CD4-positive, alpha-beta T cell treated with Interleukin-4 for 1 hour (primary cell): ENCODE measurements at places on chromosomes 6 and 20.

DNA sequence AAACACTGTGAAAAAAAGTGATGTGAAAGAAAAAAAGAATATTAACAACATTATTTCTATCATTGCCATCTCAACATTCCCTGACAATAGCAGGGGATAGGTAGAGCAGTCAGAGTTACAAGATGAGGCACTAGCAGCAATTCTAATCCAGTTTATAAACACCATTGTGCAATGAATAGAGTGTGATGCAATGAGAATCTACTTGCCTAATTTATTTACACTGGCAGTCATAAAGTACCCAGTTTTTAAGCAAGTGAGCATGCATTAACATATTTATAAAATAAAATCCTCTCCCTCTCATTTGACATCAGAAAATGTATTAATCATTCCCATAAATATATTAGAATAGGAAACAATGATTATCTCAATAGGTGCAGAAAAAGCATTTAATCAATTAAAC, 2.5 kb upstream of the MANEA start:
- no peak for DNase-seq

- no peak for DNase-seq
Measured at GRCh38 chr6:3568396-3569082, 111.7 kb upstream of the SLC22A23 start.

- DNase-seq: no peak
Measured at GRCh38 chr6:44512868-44513741, 125.6 kb downstream of the CDC5L start.

DNA sequence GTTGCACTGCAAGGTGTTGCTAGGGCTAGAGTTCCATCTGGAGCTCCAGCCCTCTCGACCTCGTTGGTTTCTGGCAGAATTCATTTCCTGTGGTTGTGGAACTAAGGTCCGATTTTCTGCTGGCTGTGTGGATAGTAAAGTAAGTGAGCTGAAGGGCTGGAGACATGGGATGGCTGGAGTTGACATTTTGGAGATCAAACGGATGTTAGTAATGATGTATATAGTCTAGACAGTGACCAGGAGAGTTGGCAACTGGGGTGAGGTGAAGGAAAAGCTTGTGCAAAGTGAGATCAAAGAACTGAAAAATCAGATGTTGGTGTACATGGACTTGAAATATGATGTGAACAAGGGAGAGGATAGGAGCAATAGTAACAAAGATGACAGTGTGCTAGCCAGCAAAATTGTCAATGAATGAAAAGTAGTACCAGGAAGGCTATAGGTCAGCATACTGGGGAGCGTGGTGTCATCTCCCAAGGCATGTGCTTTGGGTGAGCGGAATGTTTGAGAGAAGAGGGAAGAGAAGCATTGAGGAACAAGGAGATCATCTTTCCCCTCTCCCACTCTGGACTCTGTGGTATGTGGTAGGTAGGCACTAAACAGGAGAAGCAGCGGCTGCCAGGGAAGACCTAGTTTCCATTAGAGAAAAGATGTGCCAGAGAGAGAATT, 7.8 kb downstream of the QRSL1 start:
- no peak for DNase-seq

DNA sequence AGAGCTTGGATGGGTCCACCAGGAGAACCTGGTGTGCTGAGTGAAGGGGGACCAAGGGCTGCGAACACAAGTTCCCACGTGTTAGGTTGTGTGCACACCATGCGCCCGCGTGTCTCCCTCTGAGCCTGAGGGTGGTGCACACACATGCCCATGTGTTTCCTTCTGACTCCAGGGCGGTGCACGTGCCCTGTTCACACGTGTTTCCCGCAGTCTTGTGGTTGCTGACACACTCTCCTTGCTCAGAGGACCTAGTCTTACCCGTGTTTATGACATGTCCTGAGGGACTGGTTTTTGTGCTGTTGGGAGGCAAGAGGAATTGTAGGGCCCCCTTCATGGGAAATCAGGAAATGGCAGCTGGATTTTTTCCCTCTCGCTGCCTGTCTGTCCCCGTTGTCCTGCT, 36.3 kb upstream of the PCMTD2 start:
- DNase-seq: no peak

DNA sequence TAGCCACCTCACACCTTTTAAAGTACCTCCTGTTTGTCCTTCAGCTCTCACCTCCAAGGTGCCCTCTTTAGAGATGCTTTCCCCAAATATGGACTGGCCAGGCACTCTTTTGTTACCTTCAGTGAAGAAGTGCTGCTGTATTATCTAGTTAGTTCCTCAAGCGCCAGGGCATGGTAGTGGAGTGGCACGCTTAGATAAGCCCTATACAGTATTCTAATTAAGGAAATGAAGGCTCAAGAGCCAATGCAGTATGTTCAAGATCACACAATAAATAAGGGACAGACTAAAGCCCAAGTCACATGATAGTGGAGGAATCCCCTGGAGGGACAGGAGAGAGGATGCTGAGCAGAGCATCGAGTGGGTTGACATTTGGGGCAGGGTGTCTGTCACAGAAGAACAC, 28.5 kb upstream of the GFOD1 start:
- no peak for DNase-seq

- no peak for DNase-seq
Measured at GRCh38 chr6:103367212-103367611, 1492.5 kb downstream of the HACE1 start.

DNA sequence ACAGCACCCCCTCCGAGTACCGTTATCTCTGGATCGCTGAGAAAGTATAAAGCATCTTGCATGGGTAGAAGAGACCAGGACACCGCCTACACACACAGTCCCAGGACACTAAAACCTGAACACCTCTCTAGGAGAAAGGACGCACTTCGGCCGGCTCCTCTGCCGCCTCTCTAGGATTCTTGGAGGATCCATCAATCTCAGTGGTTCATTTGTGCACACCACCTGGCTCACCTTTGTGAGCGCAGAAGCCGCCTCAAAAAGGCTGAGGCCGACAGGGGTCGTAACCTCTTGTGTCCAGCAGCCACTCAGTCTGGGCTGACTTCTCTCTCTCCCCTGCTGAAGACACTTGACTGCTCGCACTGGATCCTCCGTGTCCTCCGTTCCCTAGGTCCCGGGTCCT, 13.5 kb downstream of the ZSCAN23 start:
- no peak for DNase-seq

- no peak for DNase-seq
Measured at GRCh38 chr6:80329496-80329895, 223.0 kb downstream of the BCKDHB start.

DNA sequence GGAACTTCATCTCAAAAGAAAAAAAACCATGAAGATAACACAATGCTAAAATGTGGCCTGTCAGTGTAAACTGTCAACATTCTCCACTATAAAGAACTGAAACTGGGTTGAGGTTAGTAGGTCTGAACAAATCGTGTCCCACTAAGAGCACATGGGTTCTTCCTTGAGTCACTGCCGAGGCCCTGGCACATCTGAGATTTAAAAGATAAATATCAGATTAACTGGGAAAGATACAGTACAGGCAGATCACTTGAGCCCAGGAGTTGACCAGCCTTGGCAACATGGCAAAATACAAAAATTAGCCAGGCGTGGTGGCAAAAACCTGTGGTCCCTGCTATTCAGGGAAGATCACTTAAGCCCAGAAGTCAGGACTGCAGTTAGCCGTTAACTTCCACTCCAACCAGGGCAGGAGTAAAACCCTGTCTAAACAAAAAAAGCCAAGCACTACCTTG, 5.6 kb downstream of the EEF1A1 start:
- DNase-seq: no peak

DNA sequence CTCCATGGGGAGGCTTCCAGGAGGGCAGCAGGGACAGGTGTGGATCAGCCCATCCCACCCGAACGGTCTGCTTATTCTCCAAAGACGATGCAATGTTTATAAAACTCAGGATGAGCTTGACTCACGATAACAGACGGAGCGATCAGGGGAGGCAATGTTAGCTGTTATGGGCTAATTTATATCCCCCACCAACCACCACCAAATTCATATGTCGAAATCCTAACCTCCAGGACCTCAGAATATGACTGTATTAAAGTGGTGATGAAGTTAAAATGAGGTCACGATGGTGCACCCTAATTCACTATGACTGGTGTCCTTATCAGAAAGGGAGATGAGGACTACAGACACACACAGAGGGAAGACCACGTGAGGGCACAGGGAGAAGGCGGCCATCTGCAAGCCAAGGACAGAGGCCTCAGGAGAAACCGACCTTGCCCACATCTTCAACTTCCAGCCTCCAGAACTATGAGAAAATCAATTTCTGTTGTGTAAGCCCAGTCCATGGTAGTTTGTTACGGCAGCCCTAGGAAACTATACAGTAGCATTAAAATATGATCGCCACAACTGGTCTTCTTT, 7.0 kb downstream of the ADTRP start:
- DNase-seq: no peak
